ENCODE measurements at places on chromosomes 3 and 15.

DNA sequence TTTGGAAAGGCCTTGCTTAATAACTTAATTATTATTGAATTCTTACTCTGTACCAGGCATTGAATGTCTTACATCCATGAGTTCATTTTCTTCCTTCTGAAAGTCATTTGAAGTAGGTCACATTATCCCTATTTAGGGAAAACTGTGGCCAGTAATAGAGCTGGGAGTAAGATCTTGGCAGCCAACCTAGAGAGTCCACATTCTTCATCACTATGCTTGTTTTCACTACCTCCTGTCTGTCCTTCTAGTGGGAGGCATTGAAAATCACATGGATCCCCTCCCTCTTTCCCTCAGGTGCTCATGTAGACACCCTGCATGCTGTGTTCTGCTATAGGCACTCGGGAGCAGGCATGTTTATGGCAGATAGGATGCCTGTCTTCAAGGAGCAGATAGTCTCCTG, 154.9 kb downstream of the EBLN2 start:
- DNase-seq = no peak

DNA sequence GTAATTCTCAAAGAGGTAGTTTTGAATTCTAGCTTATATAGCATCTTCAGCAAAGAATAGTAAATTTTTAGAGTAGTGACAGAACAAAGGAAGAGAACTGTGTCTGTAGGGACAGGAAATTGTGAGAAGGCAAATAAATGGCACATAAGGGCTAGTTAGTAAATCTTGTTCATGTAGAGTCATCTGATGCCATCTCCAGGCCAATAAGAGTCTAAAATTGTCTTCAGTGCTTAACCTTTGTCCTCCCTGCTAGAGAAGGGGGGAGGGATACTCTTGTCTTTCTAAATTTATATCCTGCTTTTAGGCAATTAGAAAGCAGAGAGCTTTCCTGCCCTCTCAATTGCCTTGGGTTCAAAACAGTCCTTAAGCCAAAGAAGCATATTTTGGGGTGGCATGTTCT, 87.0 kb upstream of the DNAJC19 start:
- no peak for DNase-seq

DNA sequence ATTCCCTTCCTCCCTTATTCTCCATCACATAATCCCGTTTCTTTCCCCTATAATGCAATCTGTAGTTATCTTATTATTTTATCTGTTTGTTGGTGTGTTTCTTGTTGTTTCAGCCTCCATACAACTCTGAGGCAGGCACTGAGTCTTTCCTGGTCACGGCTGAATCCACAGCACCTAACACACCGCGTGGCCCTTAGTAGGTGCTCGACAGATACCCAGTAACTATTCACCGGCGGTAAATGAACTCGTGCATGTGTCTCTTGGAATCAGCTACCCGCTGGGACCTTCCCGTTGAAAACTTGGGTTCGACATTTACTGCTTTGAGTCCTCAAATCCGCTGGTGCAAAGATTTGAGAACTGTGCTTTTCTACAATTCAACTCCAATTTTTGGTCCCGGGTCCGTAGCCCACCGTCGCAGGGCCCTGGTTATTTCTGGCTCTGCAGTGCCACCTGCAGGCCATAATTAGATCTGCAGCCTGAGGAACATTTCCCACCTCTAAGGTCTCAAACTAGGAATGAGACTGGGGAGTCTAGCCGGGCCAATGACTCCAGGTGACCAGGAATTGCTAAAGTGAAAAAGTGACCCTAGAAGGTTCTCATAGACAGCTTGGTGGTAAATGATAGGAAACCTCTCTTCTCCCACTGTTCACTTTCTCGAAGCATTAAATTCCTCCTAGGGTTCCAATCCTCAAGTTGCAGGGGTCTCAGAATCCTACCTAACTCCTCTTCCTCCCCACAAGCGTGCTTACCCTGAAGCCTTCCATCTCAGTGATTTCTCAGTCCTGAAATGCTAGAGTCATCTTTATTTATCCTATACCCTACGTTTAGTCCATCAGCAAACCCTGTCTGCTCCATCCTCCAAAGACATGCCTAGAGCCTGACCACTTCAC, 40.0 kb upstream of the TRH start:
- DNase-seq = peak; percentile 61

- no peak for DNase-seq
These were observed 97.0 kb downstream of the FNDC3B start for GRCh38 chr3:172136330-172136729.

DNA sequence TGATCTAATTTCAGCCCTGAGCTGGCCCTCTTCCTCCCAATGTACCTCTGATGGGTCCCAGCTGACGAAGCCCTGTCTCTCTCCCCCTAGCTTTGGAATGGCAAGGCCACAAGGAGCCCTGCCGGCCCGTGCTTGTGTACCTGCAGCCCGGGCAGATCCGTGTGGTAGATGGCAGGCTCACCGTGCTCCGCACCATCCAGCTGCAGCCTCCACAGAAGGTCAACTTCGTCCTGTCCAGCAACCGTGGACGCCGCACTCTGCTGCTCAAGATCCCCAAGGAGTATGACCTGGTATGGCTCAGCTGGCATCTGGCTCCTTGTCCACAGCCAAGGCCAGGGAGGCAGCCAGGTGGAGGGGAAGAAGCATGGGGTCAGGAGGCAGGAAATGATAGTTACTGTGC, 14.2 kb downstream of the DUOX1 start:
- no peak for DNase-seq

DNA sequence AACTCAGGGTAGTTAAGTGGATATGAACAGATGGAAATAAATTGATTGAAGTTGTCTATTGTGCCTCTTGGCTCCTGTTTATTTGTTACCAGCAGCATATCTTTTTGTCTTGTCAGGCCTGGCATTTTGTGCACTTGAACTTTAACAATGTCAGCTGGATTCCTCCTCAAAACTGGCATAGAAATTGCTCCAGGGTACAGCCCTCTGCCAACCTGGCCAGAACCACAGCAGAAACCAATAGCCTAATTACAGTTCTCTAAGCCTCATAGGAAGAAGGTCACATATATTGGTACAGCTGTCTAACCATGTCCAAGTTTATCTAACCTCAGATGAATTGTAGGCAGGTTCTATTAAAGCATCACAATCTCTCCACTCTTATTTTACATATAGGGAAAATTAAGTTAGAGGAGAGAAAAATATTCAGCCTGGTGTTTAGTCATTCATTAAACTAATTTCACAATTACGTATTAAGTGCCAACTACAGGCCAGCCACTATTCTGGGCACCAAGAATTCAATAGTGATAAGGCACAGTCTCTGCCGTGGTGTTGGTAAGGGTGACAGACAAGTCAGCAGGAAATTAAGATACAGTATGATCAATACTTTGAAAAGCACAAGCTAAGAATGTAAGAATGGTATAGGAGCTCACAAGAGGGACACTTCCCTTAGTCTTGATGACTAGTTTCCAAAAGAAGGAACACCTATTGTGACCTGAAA, 452.9 kb upstream of the NECTIN3 start:
- DNase-seq = no peak

- DNase-seq = no peak
These were observed 107.2 kb upstream of the RASGRP1 start for GRCh38 chr15:38671675-38672254.

DNA sequence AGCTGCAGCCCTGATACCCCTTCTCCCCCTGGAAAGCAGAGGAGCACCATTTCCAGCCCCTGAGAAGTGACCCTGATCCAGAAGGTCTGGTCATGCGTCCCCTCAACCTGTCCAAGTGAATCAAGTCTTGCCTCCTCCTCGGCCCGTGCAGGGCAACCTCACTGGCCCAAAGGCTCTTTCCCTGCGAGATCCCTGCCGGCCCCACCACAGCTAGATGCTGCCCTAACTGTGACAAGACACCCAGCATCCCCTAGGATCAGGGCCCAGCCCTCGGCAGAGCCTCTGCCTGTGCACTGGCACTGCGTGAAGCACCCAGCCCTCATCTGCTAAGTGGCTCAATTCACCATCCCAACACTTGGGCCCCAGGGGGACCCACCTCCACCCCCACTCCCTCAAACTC, 155.1 kb downstream of the NUP210 start:
- DNase-seq = no peak

DNA sequence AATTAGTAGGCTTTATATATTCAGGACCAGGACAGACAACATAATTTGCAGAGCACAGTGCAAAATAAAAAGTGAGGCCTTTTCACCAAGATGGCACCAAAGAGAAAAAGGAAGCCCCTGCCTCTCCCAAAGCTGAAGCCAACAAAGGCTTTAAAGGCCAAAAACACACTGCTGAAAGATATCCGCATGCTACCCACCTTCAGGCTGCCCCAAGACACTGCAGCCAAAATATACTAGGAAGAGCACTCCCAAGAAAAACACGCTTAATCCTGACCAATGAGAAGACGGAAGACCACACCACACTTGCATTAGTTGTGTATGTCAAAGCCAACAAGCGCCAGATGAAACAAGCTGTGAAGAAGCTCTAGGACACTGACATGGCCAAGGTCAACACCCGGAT, 38.0 kb downstream of the PIK3CB start:
- DNase-seq = no peak

DNA sequence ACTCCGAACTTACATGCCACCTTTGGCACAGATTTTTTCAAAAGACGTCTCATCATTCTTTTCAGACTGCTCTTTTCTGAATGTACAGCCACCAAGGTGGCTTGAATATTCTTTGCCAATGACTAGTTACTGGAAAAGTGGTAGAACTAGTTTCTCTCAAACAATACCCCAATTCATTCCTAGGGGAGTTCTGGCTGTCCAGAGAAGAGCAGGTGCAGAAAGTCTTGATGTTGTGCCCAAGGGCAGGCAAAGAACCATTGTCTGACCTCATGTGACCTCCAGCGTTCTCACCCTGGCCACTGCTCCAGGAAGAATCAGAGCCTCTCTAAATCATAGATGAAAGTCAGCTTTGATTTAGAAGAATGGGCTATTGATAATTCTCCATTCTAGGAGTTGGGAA, 5.5 kb downstream of the LMOD3 start:
- DNase-seq = no peak

GRCh38 chr3:100912976-100913545, 80.2 kb downstream of the ABI3BP start:
- DNase-seq = no peak

DNA sequence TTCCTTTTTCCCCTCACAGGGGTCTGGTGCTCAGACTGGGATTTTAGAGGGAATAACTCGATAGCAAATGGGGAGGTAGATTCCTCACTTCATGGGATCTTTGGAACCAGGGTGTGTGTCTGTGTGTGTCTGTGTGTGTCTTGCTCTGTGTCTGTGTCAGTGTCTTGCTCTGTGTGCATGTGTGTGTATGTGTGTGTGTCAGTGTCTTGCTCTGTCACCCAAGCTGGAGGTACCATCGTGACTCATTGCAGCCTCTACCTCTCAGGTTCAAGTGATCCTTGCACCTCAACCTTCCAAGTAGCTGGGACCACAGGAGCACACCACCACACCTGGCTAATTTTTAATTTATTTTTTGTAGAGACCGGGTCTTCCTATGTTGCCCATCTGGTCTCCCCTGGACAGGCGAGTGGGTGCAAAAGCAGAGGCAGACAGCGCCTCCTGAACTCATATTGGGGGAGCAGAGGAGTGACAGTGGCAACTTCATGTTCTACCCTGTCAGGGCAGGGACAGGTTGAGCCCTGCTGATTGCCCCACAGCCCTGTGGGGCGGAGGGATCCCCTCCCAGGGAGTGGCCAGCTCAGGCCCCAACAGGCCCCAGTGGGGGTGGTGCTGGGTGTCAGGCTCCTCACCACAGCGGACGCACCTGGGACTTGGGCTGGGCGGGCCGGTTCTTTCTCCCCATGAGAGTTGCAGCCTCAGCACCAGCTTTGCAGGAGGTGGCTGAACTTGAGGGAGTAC, 10.4 kb upstream of the SEMA4B start:
- DNase-seq = no peak
